Cardiac septum (tissue), 1 donor: ENCODE measurements at places on chromosomes 6 and 20.

DNA sequence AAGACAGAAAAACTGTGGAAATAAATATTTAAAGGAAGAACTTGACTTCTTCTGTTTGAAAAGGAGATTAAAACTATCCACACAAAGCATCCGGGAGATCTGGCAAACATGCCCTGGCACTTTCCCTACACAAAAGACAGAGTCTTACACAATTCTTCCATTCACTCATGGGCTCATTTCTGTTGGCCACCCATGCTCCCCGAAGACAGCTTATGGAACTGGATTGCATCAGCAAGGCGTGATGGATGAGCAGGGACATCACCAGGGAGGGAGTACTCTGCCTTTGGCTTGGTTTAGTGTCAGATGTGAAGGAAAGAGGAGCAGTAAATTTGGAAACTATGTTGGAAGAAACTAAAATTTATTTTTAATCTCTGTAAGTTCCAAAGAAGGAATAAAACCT, 379.3 kb downstream of the CD109 start:
- no peak for DNase-seq

DNA sequence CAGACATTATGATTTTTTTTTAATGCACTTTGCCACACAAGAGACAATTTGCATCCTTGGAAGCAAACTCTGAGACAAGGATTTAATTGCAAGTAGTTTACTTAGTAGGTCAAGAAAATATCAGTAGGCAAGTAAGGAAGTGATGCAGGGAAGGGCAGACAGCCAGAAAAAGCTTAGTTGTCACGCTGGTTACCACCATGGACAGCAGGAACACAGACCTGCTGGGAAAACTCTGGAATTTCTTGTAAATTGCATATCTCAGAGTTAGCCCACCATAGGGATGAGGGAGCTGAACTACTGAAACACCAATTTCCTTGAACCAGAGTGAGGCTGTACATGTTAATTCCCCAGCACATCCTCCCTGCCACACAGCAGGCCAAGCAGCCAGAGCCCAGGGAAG, 92.7 kb downstream of the L3MBTL3 start:
- no peak for DNase-seq

DNA sequence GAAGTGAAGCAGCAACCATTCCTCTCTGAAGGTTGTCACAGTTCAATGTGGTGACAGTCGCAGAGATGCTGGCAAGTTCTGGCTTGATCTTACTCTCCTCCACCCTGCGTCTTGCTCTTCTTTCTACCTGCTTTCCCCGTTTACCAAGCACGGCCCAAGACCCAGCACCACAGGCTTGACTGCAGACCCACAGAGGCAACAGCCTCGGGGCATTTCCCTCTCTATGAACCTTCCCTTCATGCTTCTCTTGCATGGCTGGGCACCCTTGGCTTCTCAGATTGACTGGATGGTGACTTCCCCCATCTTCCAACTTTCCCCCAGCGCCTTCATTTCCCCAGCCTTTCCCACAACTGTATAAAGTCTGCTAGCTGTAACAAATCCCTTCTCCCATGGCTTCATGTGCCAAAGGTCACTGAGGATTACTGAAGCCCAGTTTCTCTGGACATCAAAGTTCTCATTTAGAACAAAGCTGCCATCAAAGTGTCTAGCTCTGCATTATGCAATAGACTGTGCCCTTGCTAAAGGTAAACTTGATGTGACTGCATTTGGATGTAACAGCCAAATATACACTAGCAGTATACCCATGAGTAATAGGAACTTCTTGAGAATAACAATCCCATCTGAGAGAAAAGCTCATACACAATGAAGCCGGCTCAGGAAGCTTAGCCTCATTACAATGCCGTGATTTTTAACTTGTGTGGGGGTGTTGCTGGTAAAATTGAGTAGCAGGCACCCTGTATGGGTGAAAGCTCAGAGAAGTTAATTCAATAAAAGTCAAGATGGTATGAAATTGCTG, 723.1 kb upstream of the FLRT3 start:
- no peak for DNase-seq

- no peak for DNase-seq
Measured at GRCh38 chr20:59377842-59378241, 77.4 kb downstream of the EDN3 start.

DNA sequence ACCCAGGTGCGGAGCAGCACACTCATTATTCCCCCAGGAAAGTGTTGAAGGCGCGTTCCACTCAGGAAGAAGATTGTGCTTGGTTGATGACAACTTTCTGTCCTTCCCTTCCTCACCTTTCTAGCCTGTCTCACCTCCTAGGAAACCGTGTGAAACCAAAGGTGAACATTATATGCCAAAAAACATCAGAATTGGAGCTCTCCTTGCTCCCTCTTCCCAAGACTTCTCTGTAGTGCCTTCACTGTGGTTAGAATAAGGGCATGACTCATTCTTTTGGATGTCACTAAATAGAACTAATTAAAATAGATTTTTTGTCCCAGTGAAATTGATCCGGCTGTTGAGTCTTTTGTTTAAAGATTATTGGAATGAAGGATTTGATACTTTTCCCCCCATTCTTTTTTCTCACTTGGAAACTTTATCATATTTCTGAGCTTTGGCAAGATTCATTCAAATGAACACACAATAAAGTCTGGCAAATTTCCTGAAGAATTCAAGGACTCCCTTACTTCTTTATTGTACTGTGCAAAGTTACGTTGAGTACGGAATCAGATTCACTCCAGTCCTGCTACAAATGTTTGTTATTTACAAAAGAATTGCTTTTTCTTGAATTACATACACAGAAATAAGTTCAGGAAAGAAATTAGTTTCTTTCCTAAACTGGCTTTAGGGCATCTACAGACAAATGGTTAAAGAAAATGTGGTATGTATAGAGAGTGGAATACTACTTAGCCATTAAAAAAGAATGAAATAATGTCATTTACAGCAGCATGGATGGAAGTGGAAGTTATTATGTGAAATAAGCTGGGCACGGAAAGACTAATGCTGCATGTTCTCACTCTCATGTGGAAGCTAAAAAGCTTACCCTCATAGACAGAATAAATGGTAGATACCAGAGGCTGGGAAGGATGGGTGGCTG, 142.8 kb upstream of the AKAP12 start:
- no peak for DNase-seq

GRCh38 chr20:50405915-50406609, 104.1 kb upstream of the PTPN1 start:
- no peak for DNase-seq
